ENCODE measurements at places on chromosomes 1 and 21.
A peak's percentile ranks its signal among the peaks of the same experiment; 100 is the strongest.

DNA sequence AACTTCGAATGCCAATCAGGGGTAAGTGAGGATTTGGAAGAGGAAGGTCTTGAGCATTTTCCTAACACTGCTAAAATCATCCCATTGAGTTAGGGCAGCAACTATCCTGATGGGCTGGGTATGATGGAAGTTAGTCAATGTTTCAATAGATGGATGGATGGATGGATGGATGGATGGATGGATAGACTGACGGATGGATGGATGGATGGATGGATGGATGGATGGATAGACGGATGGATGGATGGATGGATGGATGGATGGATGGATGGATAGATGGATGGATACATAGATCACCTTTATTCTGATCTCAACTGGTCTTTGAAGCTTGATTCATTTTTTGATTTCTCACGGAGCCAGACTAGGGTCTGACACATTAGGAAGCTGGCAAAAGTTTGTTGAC, 2.3 kb upstream of the CLDN14 start:
- no peak for DNase-seq

GRCh38 chr1:215507119-215507518, 60.0 kb upstream of the KCTD3 start:
- DNase-seq, result no peak

GRCh38 chr1:200233393-200233792, 176.4 kb downstream of the ZNF281 start:
- no peak for DNase-seq

DNA sequence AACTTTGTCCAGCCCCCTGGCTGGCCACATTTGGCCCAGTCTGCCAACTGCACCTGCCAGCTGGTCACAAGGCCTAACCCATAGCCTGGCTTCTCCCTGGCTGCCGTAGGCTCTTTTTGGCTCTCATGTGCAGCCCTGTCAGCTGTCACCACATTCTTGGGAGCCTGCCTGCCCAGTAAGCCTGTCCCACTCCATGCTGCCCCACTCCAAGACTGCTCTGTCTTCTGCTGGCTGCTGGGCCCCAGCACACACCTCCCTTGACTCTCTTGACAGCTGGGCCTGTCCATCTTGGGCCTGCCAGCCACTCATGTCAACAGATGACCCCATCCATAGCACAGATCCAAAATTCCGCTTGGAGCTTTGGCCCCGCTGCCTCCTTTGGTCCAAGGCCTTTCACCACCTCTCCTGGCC, 74.3 kb upstream of the EDN2 start:
- DNase-seq, result no peak

- DNase-seq, result no peak
Measured at GRCh38 chr1:43282220-43283195, 2.9 kb downstream of the C1orf210 start.

GRCh38 chr1:25243907-25244306, 3.3 kb downstream of the RSRP1 start:
- no peak for DNase-seq

- no peak for DNase-seq
Measured at GRCh38 chr1:219585837-219586455, 27.0 kb downstream of the ZC3H11B start.

GRCh38 chr1:151165281-151165737, 393 bp downstream of the LYSMD1 start:
- peak; percentile 36 for DNase-seq

DNA sequence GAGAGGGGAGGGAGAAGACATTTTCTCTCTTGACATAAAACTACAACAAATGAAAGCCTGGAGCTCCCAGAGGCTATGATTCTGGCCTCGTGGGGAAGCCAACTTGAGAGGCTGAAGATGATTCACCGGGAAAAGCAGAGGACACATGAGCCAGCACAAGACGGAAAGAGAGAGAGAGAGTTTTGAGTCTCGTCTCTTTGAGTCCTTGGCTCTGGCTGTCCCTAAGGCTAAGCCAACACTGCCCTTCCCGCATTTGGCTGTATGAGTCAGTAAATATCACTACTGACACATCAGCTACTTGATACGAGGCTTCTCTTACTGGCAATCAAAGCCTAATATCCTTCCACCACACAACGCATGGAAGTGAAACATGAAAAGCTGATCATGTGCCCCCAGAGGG, 95.5 kb downstream of the GRIK3 start:
- DNase-seq, result no peak

GRCh38 chr21:38142224-38142623, 114.6 kb upstream of the KCNJ15 start:
- DNase-seq, result no peak

GRCh38 chr21:32782698-32783097, 11.1 kb upstream of the PAXBP1 start:
- DNase-seq, result no peak

- DNase-seq, result no peak
Measured at GRCh38 chr1:245263529-245264095, 108.8 kb downstream of the KIF26B start.

DNA sequence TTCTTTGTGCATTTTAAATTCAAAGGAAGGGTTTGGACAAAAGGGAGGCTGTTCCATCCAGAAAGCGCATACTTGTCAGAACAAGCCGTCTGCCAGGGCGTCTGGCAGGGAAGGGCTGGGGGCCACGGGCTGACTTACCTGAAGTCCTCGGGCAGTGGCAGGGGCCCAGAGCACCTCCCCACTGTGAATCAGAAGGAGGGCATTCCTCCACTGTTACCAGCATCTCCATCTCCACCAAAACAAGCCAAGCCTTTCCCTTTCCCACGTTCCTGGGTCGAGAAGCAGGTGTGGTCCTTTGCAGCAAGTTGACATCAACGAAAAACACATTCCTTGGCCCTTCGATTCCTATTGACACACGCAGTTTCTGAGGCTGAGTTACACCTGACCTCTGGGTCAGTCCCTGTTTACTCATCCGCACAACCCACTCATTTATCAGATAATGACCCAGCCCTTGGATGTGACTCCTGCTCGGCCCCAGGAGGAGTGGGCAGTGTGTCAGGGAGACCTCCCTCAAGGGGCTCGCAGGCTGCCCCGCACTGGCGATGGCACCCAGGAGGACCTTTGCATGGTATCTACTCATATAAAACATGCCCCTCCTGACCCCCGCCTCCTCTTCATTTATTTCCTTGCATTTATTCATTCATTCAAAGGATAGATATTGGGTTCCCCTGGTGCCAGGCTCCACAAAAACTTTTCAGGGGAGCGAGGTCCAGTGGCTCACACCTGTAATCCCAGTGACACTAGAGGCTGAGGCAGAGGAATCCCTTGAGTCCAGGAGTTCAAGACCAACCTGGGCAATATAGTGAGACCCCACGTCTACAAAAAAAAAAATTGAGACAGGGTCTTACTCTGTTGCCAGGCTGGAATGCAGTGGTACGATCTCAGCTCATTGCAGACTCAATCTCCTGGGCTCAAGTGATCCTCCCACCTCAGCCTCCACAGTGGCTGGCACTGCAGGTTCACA, 60.2 kb downstream of the TOMM20 start:
- DNase-seq, result no peak

- DNase-seq, result no peak
Measured at GRCh38 chr1:82141390-82141789, 340.7 kb downstream of the ADGRL2 start.

DNA sequence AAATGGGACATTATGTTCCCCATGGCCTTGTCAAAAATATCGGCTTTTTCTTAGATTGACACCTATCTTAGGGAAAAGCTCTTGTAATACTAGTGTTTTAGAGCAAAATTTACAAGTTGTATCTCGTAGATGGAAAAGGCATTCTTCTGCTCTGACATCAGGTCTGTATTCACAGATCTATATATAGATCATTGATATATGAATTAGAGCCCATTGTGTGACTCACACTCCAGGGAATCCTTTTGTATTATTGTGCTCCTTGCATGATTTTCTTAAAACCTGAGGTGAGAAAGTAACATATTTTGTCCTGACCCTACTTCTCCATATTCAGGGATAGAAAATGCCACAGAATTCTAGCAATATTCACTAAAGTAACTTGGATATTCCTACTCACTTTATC, 1160.8 kb upstream of the B3GALT2 start:
- no peak for DNase-seq

GRCh38 chr1:88503646-88504045, 180.4 kb upstream of the PKN2 start:
- no peak for DNase-seq

DNA sequence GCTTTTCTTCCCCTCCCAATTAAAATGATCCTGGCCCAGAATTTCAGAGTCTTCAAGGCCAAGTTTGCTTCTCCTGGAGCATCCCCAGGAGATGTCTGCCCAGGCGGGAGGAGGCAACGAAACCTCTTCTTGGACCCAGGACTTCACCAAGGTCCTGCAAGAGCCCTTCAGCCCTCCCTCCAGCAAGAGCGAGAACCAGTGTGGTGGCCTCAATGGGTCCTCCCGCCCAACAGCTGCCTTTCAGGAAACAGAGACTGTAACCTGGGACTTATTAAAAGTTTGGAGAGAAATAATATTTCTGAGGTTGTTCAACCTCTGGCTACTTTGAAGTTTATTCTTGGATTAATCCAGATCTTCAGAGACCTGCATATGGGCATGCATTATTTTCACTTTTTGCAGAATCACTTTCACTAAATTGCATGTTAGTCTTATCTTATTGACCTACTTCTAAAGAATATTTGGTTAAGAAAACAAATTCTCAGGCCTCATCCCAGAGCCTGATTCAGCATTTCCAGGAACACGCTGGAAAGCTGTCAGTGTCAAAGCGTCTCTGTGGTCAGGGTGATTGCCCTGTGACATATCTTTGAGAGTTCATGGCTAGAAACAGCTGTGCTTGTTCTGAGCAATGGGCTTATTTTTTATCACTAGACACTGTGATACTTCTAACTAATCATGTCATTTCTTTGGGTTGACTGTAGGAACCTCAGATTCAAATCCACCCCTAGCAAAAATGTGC, 66.0 kb upstream of the CLDN14 start:
- DNase-seq, result no peak

DNA sequence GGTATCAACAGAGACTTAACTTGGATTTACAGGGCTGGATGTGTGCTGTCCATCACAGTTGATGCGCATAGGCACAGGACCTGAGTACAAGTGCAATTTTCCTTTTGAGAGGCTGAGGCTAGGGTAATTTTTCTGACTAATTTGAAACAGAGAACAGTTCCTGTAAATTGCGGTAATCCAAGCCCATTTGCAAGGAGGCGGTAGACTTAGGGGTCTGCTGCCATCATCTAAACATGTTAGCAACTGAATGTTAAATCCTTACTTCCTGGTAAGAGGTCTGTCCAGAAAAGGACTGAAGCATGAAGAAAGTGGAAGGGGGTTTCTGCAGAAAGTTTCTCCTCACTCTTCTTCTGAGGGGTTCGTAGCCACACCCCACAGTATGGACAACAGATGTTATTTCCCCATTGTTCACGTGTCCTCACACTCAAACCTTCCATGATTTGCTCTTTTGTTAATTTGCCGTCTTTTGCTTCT, 23.7 kb upstream of the C1orf198 start:
- DNase-seq, result no peak

- no peak for DNase-seq
Measured at GRCh38 chr1:75615613-75616435, 4.9 kb upstream of the SLC44A5 start.

DNA sequence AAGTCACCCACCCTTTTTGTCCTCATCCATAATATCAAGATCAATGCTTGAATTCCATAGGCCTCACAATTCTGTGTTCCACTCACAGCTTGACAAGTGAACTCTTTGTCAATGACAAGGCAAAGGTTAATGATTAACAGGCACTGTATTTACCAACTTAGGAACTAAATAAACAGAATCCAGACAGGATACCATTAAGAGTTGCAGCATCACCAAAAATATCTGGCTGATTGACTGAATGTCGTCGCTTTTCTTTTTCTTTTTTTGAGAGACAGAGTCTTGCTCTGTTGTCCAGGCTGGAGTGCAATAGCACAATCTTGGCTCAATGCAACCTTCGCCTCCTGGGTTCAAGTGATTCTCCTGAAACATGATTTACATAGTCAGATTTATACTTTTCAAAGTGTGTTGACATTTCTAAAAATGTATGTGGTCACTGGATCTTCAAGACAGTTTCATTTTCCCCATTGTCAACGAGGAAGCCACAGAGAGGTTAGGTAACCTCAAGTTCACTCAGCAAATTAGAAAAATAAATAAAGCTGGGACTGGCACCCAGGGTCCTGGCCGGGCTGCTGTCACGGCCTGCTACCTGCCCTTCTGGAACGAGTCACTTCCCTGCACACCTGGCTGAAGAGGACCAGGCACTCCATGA, 81.0 kb downstream of the PDE9A start:
- DNase-seq, result no peak

DNA sequence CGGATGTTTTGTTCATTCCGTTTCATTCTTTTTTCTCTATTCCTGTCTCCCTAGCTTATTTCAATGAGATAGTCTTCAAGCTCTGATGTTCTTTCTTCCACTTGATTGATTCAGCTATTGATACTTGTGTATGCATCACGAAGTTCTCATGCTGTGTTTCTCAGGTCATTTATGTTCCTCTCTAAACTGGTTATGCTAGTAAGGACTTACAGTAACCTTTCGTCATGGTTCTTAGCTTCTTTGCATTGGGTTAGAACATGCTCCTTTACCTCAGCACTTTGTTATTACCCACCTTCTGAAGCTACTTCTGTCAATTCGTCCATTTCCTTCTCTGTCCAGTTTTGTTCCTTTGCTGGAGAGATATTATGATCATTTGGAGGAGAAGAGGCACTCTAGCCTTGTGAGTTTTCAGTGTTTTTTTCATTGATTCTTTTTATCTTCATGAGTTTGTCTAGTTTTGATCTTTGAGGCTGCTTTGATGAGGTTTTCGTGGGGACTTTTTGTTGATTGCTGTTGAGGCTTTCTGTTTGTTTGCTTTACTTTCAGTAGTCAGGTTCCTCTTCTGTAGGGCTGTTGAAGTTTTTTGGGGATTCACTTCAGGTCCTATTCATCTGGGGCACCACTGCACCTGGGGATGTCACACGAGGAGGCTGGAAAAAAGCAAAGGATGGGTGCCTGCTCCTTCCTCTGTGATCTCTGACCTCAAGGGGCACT, 496.9 kb upstream of the LRRC7 start:
- DNase-seq, result no peak

- DNase-seq, result no peak
Measured at GRCh38 chr1:227572752-227573151, 9.4 kb downstream of the ZNF678 start.

GRCh38 chr1:183308719-183309118, 109.5 kb downstream of the NMNAT2 start:
- DNase-seq, result no peak

- DNase-seq, result no peak
Measured at GRCh38 chr1:69403756-69404320, 163.9 kb upstream of the LRRC7 start.

DNA sequence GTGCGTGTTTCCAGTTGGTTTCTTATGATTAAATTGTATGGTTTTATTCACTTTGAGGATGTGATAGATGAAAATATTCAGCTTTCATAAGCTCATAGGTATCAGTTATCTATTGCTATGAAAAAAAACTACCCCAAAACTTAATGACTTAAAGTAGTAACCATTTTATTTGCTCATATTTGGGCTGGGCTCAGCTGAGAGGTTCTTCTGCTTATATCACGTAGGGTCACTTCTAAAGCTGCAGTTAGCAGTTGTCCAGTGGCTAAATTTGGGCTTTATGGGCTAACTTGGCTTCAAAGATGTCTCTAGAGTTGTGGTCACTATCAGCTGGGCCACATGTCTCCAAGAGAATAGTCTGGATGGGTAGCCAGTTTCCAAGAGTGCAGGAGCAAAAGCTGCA, 206.4 kb upstream of the LYPLAL1 start:
- no peak for DNase-seq

- DNase-seq, result no peak
Measured at GRCh38 chr21:15051644-15052458, 12.9 kb downstream of the NRIP1 start.

- no peak for DNase-seq
Measured at GRCh38 chr21:34274001-34274400, 89.8 kb upstream of the KCNE2 start.
